ENCODE measurements at places on chromosomes 7 and 10.

GRCh38 chr10:128017822-128018221 is 108.4 kb downstream of the MKI67 start:
- no peak for DNase-seq

DNA sequence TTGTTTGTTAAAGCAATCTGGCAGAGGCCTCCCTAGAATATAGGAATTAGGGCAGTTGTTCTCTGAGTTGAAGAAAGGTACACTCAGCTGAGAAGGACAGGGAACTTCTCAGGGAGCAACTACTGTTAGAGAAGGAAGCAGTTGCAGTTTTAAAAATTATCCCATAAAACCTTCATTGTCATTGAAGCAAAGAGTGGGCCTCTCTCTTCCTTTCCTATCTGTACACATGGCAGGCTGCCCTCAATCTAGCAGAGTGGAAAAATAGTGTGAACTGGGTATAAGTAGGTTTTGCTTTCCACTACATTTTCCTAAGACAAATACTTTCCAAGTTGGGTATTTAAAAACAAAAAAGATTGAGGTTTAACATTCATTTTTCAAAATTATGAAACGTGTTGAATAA is 236.7 kb upstream of the KLF14 start:
- DNase-seq: no peak

DNA sequence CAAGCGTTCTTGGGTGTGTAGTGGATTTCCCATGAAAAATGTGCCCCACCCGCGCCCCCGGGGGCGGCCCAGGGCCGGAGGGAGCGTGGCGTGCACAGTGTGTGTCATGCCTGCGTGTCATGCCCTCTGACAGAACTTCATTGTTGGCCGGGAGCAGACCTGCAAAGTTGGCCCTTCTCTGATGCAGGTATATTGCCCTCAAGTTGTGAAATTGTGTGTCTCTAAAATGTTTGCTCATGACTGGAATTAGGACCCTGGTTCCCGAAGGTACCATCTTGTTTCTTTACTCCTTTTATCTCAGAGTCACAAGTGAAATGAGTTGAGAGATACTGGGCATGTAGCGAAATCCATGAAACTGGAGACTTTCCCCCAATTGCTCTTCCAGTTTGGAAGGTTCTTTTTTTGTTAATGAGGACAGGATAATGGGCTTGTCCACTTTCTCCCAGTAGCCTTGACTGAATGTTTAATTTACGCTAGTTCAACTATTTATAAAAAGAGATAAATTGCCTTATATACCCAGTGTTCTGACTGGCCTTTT is 26.2 kb downstream of the ADK start:
- DNase-seq: no peak

DNA sequence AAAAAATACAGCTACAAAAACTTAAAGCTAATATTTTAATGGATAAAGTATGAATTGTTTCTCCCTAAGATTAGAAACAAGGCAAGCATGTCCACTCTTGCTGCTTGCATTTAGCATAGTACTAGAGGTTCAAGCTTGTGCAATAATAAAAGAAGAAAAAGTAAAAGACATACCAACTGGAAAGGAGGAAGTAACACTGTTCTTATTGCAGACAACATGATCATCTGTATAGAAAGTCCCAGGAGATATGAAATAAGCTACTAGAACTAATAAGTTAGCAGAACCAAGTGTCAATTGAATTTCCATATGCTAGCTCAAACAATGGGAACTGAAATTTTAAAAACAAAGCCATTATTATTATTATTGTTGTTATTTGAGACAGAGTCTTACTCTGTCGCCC is 20.0 kb upstream of the RABGEF1 start:
- DNase-seq: no peak

DNA sequence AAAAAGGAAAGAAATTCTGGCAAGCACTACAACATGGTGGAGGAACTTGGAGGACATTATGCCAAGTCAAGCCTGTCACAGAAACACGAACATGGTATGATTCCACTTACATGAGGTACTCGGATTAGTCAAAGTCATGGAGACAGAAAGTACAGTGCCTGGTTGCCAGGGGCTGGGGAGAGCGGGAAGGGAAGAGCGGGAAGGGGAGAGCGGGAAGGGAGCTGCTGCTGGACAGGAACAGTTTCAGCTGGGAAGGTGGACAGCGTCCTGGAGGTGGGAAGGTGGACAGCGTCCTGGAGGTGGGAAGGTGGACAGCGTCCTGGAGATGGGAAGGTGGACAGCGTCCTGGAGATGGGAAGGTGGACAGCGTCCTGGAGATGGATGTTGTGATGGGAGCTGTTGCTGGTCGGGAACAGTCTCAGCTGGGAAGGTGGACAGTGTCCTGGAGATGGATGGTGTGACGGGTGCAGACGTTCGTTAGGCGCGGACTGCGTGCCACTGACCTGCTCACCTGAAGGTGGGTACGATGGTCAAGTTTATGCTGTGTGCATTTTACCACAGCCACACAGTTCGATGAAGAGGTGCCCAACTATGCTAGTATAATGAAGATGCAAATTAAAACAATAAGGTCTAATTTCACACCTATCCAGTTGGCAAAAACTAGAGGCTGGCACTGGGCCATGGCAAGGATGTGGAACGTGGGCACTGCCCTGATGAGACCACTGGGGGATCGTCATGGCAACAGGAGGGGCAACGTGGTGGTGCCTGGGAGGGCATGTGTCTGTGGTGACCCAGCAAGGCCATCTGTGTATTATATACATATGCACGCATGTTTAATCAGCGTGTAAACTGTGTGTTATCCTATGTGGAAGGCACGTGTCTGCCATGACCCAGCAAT is 103.8 kb downstream of the NKX6-2 start:
- no peak for DNase-seq

- DNase-seq: no peak
Measured at GRCh38 chr7:101804088-101804963, 13.1 kb upstream of the CUX1 start.

DNA sequence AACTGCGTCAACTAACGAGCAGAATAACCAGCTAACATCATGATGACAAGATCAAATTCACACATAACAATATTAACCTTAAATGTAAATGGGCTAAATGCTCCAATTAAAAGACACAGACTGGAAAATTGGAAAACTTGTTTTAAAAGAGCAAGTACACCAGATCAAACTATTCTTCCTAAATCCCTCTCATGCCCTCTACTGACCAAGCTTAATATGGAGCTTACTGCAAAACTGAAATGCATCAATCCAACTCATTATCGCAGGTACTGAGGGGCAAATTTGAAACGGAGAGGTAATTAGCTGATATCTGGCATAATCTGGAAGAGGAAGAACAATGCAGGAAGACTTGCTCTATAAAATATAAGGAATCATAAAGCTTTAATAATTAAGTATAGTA is 1223.8 kb downstream of the NXPH1 start:
- no peak for DNase-seq

DNA sequence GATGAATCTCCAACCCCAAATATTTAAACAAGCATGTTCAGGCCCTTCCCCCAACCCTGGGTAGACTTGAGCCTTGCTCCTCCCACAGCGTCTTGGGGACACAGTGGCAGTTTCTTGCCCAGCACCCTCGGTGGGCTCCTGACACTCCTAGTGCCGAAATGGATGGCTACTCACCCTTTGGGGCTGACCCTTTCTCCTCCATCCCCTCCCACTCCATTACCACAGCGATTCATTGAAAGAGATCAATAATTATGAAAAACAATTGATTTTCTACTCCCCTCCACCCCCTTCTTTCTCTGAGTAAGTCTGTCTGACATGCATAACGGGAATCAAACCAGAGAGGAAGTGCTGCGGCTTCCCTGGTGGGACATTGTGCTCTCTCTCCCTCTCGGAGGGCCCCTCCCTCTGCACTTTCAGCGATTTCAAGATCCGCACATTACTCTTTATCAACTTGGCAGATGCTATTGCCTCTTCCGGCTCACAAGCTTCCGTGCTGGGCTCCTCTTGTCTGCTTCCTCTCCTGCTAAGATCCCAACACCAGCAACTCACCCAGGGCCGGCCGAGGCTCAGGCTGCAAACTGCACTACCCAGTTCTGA is 79.0 kb upstream of the PLXNA4 start:
- DNase-seq: peak; percentile 26

- no peak for DNase-seq
Measured at GRCh38 chr10:8499752-8500390, 445.4 kb downstream of the GATA3 start.

GRCh38 chr7:140031364-140031763 is 31.4 kb downstream of the PARP12 start:
- no peak for DNase-seq

DNA sequence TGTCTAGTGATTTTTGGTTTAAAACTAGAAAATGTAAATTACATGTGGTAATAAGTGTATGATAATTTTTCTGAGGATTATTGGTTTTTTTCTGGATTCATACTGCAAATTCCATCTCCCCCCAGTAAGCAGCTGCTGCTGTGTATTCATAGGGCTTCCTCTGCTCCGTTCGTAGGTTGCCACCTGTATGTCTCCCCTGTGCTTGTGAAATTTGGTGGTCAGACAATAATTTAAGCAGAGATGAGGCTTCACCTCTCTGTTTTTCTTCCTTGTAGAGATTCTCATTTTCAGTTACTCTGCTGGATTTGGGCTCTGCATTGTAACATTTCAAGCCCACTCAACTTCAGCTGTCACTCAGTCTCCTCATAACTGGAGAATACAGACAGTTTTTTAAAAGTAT is 50.9 kb downstream of the FOXI2 start:
- no peak for DNase-seq

DNA sequence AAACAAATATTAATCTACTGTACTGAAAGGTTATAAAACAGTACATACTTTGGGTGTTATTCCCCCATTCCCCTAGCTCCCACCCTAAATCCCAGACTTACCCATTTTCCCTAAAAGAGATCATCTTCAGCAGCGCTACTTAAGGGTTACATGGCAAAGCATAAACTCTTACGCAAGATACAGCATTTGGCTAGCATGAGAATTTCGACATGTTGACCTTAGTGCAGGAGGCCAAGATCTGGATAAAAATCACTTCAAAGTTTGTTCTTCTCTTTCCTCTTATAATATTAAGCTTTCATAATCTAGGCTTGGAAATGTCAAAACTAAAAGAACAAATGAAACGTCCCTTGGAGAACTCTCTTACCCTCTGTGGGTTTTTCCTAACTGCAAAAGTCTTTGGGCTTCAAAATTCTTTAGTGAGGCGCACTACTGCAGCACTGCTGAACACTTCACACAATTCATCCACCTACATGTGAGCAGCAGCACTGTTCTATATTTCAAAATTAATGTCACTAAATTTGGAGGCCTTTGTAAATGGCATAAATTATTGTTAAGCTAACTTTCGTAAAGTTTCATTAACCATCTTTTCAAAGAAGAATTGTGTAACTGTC is 59.5 kb upstream of the PDLIM1 start:
- no peak for DNase-seq

DNA sequence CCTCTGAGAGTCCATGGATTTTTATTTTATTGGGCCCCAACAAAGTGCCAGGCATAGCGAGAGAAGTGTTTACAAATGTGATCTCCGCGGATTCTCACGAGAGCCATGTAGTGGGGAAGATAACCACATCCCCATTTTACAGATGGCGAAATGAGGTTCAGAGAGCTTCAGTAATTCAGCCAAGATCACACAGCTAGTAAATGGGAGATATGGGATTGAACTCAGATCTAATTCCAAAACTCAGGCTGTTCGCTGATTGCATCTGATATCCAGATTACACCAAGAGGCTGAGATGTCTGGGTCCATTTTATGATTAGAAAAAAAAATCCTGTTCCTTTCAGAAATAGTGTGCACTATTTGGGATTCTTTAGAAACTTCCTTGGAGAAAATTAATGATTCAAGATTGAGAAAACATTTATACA is 1.3 kb downstream of the FAS start:
- no peak for DNase-seq

- DNase-seq: no peak
Measured at GRCh38 chr10:129531195-129531968, 64.3 kb downstream of the MGMT start.

GRCh38 chr10:34260904-34261303 is 554.2 kb downstream of the PARD3 start:
- DNase-seq: no peak

DNA sequence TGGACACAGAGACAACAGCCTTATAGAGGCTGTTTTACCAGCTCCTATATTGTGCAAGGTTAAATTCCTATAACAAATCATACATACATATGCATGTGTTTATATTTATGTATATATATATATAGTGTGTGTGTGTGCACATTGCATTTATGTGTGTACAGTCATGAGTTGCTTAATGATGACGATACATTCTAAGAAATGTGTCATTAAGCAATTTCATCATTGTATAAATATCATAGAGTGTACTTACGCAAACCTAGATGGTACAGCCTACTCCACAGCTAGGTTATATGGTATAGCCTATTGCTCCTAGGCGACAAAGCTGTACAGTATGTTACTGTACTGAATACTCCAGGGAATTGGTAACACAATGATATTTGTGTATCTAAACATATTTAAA is 30.1 kb upstream of the TNKS2 start:
- DNase-seq: no peak

GRCh38 chr7:101453617-101454016 is 90.9 kb downstream of the COL26A1 start:
- no peak for DNase-seq

GRCh38 chr7:158710651-158711102 is 6.1 kb upstream of the NCAPG2 start:
- DNase-seq: no peak

DNA sequence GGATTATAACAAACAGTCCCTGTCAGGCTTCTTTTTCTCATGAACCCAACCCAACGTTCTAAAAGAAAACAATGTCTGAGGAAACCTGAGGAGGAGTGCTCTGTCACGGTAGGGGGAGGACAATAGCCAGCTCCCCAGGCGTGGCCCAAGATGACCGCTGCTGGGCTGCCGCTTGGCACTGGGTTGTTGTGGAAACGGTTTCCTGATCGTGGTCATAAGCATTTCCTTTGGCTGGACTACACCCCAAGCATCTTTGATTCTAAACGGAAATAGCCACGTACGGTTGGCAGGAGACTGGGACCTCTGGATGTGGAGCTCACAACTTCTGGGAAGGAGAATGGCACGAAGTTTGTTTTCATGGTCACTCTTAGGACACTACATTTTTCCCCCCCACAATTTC is 30.4 kb upstream of the DMBT1 start:
- no peak for DNase-seq

DNA sequence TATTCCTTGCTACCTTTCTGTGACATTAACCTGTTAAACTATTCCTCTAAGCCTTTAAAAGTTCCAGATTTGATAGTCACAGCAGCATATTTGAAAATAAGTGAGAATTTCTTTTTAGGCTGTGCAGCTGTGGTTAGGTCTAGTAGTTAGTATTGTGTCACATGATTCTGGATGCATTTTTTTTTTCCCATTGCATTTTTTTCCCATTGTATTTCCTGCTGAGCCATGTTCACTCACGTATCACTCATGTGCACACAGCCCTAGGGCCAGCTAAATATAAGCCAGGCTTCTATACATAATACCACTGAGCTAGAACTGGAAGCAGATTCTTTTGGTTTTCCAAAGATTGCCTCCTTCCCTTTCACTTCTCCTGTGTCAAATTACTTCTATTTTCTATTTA is 37.4 kb downstream of the DNAJC9 start:
- no peak for DNase-seq

- no peak for DNase-seq
Measured at GRCh38 chr10:121608469-121609190, 10.4 kb upstream of the FGFR2 start.

GRCh38 chr10:60569681-60570080 is 180.0 kb upstream of the ANK3 start:
- no peak for DNase-seq

- no peak for DNase-seq
Measured at GRCh38 chr7:102400360-102400759, 4.2 kb downstream of the PRKRIP1 start.
